ENCODE measurements at places on chromosomes 4 and X.

GRCh38 chr4:145824463-145824862, 114.2 kb downstream of the ZNF827 start:
- no peak for DNase-seq

DNA sequence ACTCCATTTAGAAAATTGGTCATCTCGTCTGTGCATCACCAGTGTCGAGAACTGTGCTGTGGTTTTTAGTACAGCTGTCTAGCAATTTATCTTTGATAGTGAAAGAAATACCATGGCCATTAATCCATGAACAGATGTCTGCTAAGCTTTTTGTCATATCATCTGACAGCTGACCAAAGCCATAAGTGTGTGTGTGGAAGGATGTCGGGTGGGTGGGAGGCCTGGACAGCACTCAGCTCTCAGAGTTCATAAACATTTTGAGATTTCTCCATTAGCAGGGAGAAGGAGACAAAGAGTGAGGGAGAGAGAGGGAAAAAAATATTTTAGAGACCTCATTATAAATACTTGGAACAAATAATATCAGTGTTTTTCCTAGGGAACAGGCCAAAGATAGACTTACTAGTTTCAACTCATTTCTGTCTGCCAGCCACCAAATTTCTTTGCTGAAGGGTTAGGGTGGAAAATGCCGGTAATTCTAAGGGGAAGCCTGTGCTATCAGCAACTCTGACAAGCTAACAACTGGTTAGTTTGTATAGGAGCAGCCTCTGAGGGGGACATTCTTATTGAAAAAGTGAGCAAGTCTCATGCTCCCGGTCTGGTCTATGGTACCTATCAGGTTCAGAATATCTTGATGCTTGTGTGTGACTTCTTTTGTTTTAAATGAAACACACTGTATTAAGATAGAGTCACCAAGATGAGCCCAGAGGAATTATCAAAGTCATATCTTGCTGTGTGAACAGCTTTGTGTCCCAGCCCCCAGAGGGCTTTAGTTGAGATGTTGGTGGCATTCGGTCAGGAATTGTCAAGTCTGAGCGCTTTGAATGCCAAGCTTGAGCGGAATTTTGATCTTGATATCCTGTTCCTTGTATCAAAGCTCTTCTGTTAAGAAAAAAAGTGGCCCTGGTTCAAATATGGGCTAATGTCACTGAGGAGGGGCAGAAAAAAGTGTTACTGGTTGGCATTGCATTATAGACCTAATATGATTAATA, 41.9 kb upstream of the PDLIM3 start:
- no peak for DNase-seq

- no peak for DNase-seq
Measured at GRCh38 chr4:37745946-37746345, 59.8 kb upstream of the RELL1 start.

DNA sequence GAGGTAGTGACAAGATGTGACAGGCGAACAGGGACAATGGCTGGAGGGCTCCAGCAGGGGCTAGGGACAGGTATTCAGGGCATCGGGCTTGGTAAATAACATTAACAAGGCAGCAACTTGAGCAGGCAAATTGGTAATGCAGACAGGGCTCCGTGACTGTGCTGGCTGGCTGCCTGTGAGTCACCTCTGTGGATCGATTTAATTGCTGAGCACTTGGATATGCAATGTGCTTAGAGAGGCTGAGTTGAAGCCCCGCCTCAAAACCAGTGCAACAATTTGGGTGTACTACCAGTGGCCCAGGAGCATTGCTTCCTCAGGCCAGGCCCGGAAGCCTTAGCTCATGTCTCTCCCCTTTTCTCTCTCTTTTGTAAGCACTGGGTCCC, 19.5 kb downstream of the CNGA2 start:
- DNase-seq = no peak

GRCh38 chr4:18075823-18076433, 54.4 kb upstream of the LCORL start:
- peak; percentile 38 for DNase-seq

DNA sequence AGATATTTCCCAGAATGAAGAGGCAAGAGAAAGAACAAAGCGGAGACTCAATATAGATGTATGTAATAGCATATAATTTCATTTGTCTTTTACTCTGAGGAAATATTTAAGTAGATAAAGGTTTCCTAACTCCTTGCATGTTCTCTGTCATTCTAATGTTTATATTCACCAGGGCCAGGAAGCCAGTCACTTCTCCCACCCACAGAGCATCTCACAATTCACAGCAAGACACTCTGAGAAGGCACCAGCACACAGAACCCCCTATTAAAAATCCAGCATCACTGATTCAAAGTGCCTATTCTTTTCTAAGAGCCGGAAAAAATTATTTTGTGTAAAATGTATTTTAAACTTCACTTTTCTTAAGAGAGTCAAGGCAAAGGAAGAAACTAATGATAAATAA, 927.1 kb downstream of the C4orf33 start:
- DNase-seq = no peak

DNA sequence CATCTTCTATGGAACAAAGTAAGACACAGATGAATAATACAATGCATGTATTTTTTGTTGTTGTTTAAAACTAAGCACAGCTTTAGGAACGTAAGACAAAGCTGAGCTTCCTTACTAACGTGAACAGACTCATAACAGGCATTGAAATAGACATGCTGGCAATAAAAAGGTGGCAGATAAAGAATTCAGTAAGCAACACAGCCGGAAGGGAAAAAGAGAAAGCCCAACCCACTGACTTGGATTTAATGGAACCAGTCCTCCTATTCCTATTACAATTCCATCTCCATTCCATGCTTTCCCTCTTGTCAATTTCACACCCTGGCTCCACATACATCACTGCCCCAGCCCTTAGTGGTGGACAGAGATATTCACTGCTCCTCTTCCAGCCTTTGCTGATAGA, 182.1 kb downstream of the NSUN7 start:
- no peak for DNase-seq

DNA sequence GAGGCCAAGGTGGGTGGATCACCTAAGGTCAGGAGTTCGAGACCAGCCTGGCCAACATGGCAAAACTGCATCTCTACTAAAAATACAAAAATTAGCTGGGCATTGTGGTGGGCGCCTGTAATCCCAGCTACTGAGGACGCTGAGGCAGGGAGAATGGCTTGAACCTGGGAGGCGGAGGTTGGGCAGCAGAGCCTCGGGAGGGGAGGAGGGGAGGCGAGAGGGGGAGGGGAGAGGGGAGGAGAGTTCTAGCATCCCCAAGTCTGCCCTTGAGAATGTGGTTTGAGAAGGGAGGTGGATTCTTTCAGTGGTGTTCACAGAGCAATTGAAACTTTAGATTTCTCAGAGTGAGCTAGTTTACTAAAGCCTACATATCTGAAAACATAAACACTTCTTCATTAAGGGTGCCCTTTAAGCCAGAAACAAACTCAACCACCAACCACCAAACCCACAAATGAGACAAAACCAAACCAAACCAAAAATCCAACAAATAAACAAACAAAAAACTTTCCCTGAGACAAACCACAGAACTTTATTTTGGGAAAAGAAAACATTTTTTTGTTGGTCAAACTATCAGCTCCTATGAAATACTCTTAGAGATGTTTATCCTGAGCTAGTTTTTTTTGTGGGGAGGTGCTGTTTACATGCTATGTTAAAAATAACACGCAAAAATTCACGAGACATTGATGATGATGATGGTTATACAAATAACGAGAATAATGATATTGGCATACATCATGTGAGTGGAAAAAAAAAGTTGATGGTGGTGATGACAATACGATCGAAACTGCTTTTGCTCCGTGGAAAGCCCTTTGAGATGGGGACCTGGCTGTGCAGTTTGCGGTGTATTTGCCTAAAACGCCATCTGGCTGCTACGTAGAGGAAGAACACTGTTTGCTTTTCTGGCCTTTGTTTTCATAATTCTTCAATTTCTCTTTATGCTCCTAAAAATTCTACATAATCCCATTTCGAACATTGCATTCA, 98.2 kb upstream of the PRKX start:
- DNase-seq = peak; percentile 65

- DNase-seq = no peak
Measured at GRCh38 chr4:105683038-105683437, 25.5 kb downstream of the INTS12 start.

DNA sequence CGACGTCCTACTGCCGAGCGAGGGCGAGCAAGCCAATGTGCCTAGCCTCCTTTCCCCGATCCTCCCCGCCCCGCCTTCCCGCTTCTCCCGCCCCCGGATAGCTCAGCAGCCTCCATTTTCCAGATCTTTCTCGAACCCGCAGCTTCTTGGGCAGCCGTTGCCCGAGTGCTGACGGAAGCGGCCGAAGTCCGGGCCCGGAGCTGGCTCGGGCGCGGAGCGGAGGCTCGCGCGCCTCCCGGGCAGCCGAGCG, 172 bp upstream of the HSPA4L start:
- DNase-seq = no peak

DNA sequence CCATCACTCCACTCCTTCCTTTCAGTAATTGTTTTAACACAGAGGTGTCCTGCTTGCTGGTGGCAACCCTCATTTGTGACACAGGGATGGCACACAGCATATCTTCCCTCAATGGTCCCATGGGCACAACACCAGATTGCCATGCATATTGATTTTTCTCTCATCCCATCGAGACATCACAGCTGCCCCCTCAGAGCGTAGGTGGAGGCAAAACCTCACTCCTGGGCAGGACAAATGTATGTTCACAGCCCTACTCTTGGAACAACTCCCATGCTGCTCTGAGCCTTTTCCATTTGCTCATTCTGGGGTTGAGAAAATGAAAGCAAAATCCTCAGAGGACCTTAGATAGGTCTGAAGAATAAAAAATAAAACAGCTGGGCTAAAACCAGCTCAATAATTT, 172.2 kb downstream of the GABRB1 start:
- no peak for DNase-seq

DNA sequence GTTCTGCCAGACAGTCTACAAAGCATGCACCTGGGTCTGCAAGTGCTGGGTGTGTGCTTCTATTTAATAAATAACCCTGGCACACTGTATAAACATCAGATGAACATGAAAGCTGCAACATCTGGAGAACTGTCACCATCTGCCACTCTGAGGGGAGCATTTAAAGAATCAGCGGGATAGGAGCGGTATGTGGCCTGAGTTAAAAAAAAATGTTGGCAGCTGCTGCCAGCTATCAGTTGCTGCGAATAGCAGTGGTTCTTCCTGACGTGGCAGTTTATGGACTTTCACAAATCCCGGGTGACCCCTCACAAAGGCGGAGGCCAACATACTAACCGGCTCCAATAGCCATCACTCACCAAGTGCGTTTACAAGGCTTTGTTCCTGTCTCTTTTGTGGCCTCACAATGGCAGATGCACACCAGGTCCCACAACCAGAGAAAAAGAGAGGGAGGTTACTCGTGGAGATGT, 95.1 kb downstream of the RASL11B start:
- no peak for DNase-seq

DNA sequence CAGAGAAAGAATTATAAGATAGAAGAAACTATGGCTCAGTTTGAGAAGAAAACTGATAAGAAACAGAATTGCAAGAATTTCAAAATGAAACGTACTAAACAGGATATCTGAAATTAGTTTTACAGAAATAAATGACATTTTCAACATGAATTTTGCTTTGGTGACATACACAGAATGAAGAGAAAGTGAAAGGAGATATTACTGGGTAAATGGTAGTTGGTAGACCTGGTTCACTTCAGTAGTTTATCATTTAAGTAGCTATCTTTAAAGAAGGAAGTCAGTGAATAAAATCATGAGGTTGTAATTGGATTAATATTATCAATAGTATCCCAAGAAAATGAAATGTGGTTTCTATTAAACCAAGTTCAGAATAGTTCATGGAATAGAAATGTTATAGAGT, 395.5 kb upstream of the SMIM31 start:
- no peak for DNase-seq

- no peak for DNase-seq
Measured at GRCh38 chrX:10749113-10749512, 128.7 kb upstream of the MID1 start.

GRCh38 chr4:8906991-8907595, 35.5 kb upstream of the HMX1 start:
- DNase-seq = no peak

GRCh38 chr4:76993787-76994641, 44.5 kb downstream of the SEPTIN11 start:
- peak; percentile 81 for DNase-seq

DNA sequence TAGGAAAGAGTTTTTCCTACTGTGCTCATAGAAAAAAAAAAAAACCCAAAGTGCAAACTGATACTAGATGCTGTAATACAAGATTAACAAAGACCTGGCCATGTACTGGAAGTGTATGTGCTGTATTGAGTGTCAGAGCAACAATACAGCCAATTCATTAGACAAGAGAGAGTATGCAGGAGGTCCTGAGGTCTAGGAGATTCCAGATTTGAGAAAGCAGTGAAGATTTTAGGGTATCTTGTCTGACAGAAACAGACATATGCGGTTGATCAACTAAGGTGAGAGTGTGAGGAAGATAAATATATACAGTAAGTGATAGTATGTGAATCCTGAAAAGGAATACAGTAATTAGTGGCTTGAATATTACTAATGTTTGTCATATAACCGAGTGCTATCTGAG, 3.0 kb downstream of the GPR174 start:
- no peak for DNase-seq

DNA sequence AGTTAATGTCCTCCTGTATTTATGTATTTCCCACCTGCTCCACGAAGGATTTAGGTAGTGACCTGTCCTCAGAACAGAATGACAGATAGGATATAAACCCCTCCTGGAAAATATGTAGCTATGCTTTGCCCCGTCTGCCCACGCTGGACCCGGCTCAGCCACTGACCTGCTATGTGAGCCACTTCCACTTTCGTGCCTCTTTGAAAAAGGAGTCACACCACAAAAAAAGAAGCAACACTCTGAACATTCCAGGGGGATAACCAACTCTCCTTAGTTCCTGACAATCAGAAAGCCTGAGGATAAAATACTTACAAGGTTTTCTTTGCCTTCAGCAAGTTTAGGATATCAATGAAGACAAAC, 11.1 kb downstream of the ACSL1 start:
- no peak for DNase-seq

GRCh38 chr4:161920304-161921052, 243.3 kb downstream of the FSTL5 start:
- DNase-seq = no peak

DNA sequence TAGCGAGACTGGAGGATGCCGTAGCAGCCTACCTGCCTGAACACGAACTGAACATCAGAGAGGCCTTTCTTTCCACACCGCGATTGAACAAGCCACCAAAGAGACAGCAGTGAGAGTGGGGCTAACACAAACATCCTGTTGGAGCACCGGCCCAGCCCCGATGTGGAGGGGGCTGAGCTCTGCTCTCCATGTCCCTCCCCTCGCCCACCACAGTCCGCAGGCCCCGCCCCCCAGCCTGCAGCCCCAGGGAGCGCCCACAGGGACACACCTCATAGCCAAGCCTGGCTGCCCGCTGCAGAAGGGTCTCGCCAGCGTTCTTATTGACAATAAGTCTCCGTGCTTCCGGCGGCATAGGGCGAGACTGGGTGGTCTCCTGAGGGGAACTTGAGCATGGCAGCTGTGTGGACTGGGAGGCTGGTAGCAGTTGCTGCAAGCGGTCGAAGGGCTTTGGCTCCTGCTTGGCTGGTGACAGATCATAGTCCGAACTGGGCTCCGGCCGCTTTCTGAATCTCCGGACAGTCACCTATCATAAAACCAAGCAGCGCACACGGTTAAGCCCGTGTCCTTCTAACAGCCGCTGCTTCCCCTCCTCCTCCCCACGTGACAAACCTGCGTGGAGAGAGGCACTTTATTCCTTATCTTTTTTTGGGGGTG, 35.8 kb downstream of the BCOR start:
- DNase-seq = no peak

Data from CD4-positive, alpha-beta T cell treated with Interleukin-12 subunit alpha and Interleukin-12 subunit beta, for 1 hour (primary cell).